ENCODE measurements at places on chromosomes 3 and 15.
A peak's percentile ranks its signal among the peaks of the same experiment; 100 is the strongest.

- no peak for DNase-seq
Measured at GRCh38 chr3:11672363-11672762, 28.6 kb upstream of the VGLL4 start.

DNA sequence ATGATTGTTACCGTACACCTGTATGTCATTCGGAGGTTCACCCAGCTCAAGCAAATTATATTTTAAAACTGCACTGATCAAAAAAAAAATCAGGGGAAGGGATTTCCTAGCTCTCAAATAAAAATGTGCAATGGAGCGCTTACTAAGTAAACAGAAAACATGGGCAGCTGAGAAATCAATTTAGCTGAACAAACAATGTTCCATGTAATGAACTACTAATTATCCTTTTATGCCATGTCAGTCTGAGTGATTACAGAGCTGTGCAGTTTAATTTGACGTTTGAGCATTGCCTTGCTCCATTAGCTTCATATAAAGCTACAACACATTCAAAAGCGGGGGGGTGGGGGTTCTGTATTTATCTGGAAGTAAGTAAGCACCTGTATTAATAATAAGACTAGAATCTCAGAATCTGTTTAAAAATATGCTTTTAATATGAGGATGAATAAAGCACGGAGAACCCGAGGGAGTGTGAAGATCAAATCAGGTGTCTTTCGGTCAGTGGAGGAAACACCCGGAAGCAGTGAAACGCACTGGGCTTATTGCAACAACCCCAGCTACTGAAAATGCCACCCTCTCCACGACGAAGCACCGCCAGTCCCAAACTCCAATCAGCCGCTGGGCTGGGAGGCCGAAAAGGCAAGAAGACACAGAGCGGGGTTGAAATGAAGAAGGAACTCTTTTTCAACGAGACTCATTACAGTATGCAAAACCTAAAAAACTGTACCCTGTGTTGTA lies 196.5 kb upstream of the ATP11B start:
- DNase-seq: no peak

- DNase-seq: peak; percentile 40
Measured at GRCh38 chr15:74036271-74037170, 42.0 kb downstream of the PML start.

- peak; percentile 4 for DNase-seq
Measured at GRCh38 chr15:100241572-100242482, 99.9 kb downstream of the ADAMTS17 start.

DNA sequence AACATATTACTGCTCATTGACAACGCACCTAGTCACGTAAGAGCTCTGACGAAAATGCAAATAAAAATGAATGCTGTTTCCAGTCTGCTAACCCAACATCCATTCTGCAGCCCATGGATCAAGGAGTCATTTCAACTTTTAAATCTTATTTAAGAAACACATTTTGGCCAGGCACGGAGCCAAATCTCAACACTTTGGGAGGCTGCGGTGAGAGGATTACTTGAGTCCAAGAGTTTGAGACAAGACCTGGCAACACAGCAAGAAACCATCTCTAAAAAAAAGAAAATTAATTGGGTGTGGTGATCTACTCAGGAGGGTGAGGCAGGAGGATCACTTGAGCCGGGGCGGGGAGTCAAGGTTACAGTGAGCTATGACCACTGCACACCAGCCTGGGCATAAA lies 22.4 kb upstream of the TM4SF19 start:
- DNase-seq: no peak

- DNase-seq: no peak
Measured at GRCh38 chr3:175447521-175447920, 588.4 kb downstream of the NAALADL2 start.

GRCh38 chr3:159273608-159274007 lies 471.8 kb downstream of the MFSD1 start:
- DNase-seq: no peak

DNA sequence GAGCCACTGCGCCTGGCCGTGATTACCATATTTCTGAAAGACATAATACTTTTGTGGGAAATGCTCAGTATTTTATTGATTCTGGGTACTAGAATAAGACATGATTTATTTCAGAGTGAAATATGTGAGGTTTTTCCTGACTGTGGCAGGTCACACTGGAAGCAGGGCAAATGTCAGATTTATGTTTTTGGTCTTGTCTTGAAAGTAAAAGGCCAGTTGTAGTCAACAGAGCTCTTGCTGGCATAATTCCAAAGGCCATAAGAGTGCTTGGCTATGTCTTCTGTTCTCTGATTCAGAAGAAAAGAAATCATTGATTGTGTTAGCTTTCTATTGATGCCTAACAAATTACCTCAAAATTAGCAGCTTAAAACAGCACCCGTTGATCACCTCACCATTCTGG lies 176.4 kb downstream of the TJP1 start:
- no peak for DNase-seq

DNA sequence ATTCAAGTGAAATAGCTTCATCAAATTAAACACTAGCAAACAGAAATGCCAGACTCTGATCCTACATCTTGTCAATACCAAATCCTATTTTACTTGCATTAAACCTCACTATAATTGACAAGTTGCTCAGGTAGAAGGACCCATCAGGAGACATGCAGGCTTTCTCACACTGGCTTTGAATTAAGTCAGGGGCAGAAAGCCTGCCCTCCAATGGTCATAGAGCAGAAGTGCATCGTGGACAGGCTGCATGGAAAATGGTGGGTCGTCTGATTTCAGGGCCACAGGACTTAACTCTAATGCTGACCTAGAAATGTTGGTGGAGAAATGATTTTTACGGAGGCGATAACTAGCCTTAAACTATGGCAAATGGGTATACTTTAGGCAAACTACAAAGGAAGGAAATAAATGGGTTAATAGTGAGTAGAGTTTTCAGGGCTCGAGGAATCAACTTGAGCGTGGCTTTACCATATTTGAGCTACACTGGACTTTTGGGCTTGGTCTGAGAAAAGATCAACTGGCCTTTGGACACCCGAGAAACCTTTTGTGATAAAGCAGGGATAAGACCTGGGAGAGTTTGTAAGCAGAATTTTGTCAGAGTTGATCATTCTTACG lies 283.9 kb downstream of the GRM7 start:
- no peak for DNase-seq

GRCh38 chr3:31696815-31697548 lies 164.3 kb downstream of the STT3B start:
- DNase-seq: no peak

DNA sequence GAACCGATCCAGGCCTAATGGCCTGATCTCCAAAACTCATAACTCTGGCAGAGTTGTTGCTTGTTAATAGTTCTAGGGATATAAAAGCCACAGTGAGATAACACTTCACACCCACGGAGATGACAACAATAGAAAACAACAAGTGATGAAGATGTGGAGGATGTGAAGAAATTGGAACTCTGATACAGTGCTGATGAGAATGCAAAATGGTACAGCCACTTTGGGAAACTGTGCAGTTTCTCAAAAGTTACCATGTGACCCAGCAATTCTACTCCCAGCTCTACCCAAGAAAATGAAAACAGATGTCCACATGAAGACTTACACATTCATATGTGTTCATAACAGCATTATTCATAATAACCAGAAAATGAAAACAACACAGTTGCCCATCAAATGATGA lies 3.8 kb downstream of the CMTM7 start:
- DNase-seq: no peak

- DNase-seq: no peak
Measured at GRCh38 chr15:85097725-85098124, 116.1 kb downstream of the PDE8A start.

- DNase-seq: no peak
Measured at GRCh38 chr15:38740206-38740605, 175.6 kb upstream of the RASGRP1 start.

DNA sequence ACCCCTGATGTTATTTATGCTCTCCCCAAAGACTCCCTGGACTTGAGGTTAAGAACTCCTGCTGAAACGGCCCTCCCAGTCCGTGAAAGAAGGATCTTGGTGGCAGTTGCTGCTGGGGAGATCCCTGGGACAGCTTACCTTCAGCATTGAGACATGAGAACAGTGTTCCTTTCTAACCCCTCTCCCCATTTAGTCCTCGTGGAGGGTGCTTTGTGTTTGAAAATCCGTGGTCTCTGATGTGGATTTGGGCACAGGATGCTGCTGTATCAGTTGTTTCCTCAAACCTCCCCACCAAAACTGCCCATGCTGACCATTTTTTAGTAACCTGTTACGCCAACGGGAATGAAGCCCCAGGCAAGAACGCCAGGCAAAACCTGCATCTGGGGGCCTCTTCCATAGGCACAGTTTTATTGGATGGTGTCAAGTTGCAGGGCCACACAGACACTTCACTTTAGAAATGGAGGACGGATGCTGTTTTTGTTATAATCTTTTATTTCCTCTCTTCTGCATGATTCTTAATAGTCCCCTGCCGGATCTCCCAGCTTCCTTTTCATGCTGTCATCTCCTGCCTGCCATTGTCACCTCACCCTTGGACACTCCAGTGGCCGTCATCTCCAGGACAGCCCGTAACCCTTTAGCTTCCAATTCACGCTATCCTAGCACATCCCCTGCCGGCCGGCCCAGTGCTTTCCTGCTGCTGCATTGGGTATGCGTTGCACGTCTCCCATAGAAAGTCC lies 31.7 kb upstream of the CEMIP start:
- DNase-seq: no peak

- no peak for DNase-seq
Measured at GRCh38 chr3:123809597-123809996, 74.5 kb downstream of the MYLK start.

DNA sequence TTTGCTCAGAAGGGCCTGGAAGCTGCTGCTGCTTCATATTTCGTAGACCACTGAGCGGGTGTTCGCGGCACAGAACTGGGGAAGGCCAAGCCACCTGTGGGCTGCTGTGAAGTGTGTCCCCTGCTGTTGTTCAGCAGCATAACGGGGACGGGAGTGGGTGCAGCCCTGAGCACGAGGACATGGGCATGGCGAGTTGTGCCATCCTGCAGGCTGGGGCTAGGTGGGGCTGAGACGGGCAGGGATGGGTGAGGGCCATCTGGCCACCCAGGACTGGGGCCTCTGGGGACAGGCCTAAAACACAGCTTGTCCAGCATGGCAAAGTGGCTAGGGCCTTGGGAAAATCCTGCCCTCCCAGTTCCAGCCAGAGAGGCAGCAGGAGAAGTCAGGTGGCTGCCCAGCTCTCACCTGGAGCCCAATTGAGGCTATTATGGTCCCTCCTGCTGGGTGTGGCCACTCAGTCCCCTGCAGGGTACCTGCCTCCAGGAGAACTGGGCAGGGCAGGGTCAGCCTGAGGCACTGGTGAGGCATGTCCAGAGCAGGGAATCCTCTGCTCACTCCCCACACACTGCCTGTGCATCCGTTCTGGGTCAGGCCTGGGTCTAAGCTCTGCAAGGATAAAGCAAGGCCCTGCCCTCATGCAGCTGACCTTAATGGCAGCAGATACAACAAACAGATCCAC lies 29.5 kb downstream of the CFAP100 start:
- no peak for DNase-seq

Data from fibroblast of the conjunctiva (primary cell).